ENCODE measurements at places on chromosomes 5 and 9. TPM values are rescaled to one million over a fixed set of nuclear protein-coding genes. Genes with fewer than 3 reads are reported as not detected.

The NANS gene
- 48.9 TPM for total RNA-seq

The ROPN1L gene
- total RNA-seq, result 0.66 TPM

The UHRF2 gene
- 40.6 TPM for total RNA-seq

The SGCD gene
- not detected for total RNA-seq

The NUTM2F gene
- not detected for total RNA-seq

The SLC9A3 gene
- 1.5 TPM for total RNA-seq

The DMRTA1 gene
- total RNA-seq, result not detected

DNA sequence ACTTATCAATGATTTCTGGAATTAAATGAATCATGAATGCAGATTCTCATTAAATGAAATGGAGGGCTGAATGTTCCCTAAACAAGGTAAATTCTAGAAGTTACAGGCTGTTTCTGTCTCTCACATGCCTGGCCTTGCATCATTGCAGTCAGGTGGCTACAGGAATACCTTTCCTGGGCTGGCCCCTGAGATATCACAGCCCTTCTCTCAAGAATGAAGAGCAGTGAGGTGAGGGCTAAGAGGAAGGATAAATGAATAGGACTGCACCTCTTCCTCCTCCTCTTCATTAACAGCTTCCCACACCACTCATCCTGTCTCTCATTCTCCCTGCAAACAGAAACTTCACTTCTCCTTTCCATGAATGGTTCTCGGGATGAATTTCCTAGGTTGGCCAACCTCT is 22.5 kb downstream of the ARHGEF28 start:
- no peaks in the 10 kb centered on the region for H3K36me3 ChIP-seq
- no peaks in the 10 kb centered on the region for H3K4me1 ChIP-seq
- H3K27ac ChIP-seq, result no peak overlapping the region
- no peak overlapping the region for H3K4me3 ChIP-seq
- H3K27me3 ChIP-seq, result no peaks in the 10 kb centered on the region
- DNase-seq, result no peak

- H3K27ac ChIP-seq, result no peak overlapping the region
- H3K36me3 ChIP-seq, result no peaks in the 10 kb centered on the region
- no peak for DNase-seq
Observed at GRCh38 chr9:16970321-16970720, 99.9 kb upstream of the BNC2 start.

DNA sequence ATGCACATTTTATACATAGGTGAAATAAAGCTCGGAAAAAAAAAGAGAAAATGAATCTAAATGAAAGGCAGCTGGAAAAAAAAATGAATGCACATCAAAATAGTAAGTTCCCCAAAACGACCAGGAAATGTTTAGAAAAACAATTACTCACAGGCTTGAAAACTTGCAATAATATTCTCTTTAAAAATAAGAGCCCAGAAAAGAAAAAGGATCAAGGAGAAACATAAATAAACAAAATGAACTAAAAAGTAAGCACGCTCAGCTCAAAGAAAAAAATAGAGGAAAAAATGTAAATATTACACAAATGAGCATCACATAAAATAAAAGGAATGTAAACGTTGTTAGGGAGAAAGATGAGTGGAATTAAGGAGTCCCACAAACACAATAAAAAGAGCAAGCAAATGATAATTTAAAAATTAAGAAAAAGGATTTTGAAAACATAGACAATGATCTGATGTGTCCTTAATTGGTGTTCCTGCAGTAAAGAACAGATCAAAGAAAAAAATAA is 54.2 kb downstream of the SLC27A6 start:
- no peak for DNase-seq
- no peaks in the 10 kb centered on the region for H3K4me1 ChIP-seq
- H3K27ac ChIP-seq, result no peak overlapping the region
- no peaks in the 10 kb centered on the region for H3K27me3 ChIP-seq

DNA sequence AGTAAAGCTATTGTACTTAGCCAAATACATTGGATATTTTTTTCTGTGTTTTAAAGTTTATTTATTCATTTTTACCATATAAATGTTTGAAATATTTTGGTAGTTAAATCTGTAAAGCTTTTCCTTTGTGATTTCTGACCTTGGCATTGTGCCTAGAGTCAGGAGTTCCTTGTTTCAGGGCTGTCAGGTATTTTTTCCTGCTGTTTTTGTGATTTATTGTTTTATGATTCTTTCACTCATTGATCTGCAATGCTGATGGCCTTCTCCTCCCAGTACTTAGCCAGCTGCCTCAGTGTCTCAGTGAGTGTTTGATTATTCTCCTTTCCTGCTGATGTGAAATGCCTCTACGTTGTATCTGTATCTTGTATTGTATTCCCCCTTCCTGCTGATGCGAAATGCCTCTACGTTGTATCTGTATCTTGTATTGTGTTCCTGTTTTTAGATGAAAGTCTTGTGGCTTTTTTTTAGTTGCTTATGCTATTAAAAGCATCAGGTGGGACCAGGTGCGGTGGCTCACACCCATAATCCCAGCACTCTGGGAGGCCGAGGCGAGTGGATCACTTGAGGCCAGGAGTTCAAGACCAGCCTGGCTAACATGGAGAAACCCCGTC is 61.0 kb downstream of the EHMT1 start:
- H3K4me1 ChIP-seq, result peaks cover 3% of the 10 kb centered on the region
- no peak overlapping the region for H3K4me3 ChIP-seq
- no peaks in the 10 kb centered on the region for H3K27me3 ChIP-seq
- no peak overlapping the region for H3K27ac ChIP-seq
- no peak for DNase-seq

DNA sequence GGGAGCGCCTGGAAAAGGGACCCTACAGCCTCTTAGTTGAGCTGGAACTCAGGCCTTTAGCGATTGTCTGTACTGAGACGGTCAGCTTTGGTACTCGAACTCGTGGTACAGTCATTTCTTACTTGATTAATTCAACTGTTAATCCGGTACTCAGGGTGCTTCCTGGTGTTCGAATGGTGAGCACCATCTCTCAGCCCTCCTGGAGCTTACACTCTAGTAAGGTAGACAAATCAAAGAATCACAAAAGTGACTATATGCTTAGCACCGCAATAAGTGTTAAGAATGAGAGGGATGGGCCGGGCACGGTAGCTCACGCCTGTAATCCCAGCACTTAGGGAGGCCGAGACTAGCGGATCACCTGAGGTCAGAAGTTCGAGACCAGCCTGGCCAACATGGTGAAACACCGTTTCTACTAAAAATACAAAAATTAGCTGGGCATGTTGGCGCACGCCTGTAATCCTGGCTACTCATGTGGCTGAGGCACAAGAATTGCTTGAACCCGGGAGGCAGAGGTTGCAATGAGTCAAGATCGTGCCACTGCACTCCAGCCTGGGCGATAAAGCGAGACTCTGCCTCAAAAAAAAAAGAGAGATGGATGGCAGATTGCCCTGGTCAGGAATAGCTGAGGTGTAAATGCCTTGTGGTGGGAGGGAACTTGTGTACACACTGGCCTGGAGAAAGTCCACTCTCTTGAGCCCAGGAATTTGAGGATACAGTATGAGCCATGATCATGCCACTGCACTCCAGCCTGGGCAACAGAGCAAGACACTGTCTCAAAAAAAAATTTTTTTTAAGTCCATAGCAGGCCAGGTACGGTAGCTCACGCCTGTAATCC is 981 bp downstream of the TCOF1 start:
- peak; percentile 7 for DNase-seq
- H3K27ac ChIP-seq, result peak overlapping the region; percentile 74
- H3K36me3 ChIP-seq, result peaks cover 39% of the 10 kb centered on the region
- peak overlapping the region; percentile 95 for H3K4me3 ChIP-seq
- peaks cover 3% of the 10 kb centered on the region for H3K4me1 ChIP-seq

DNA sequence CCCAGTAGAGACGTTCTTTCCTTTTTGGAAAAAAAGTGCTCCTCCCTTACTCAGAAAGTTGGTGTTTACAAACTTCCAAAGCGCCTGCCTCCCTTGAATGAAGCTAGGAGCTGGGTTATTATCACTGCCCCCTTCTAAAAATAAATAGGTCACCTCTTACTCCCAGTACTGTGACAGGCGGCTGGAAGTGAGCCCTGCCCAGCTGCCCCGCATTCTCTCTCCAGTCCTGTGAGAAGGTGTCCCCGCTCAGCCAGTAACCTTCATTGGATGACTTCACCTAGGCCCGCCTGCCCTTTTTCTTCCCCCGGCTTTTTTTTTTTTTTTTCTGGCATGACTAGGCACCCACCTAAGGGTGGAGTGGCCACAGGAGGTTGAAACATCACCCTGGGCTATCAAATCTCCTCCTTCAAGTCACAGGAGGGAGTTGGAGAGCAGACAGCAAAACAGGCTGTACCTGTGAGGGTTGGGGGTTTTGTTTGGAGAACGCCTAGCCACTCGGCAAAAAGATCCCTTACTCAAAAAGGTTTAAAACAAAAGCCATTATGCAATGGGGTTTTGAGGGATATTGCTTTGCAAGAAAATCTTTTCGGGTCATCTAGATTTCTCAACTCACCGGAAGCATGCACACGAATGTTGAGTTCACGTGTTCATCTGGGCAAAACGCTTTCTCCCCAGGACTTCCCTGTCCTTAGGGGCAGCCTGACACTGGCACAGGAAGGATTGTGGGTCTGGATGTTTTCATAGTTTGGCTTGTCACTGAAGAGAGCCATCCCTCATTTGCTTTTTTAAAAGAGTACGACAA is 43.3 kb upstream of the ZNF622 start:
- H3K27me3 ChIP-seq, result no peaks in the 10 kb centered on the region
- H3K4me1 ChIP-seq, result peaks cover 22% of the 10 kb centered on the region
- H3K27ac ChIP-seq, result peak overlapping the region; percentile 21
- H3K4me3 ChIP-seq, result peak overlapping the region; percentile 47

DNA sequence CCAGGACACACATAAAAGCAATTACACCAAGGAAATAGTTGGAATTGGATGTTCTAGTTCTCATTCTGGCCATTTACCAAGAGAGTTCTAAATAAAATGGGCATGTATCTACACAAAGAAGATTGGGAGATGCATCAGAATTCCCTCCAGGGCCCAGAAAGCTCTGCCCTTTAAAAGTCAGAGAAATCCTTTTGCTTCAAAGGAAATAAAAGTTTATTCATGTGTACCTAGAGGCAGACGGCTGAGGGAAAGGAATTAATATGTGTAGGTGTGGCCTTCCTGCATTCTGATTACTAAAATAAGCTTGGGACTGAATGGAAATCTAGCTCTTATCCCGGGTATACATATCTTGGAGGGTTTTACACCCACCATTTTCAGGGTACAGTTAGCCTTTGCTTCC is 719.4 kb downstream of the SEMA5A start:
- no peak overlapping the region for H3K4me3 ChIP-seq
- no peaks in the 10 kb centered on the region for H3K27me3 ChIP-seq
- H3K4me1 ChIP-seq, result no peaks in the 10 kb centered on the region
- H3K27ac ChIP-seq, result no peak overlapping the region
- DNase-seq, result no peak

- no peak overlapping the region for H3K4me3 ChIP-seq
- H3K27me3 ChIP-seq, result no peaks in the 10 kb centered on the region
- peaks cover 57% of the 10 kb centered on the region for H3K4me1 ChIP-seq
- peak; percentile 23 for DNase-seq
- no peaks in the 10 kb centered on the region for H3K36me3 ChIP-seq
- no peak overlapping the region for H3K27ac ChIP-seq
Observed at GRCh38 chr5:145943674-145944121, 7.3 kb downstream of the SH3RF2 start.

GRCh38 chr5:54001976-54002775 is 308.2 kb downstream of the ARL15 start:
- H3K4me1 ChIP-seq, result no peaks in the 10 kb centered on the region
- no peak overlapping the region for H3K4me3 ChIP-seq
- H3K27ac ChIP-seq, result no peak overlapping the region
- H3K36me3 ChIP-seq, result no peaks in the 10 kb centered on the region

- H3K4me3 ChIP-seq, result no peak overlapping the region
- no peak for DNase-seq
- peaks cover 59% of the 10 kb centered on the region for H3K36me3 ChIP-seq
Observed at GRCh38 chr9:131473198-131473885, 29.4 kb upstream of the POMT1 start.

GRCh38 chr5:16791036-16791705 is 144.9 kb downstream of the MYO10 start:
- peak; percentile 37 for DNase-seq
- no peaks in the 10 kb centered on the region for H3K36me3 ChIP-seq
- no peaks in the 10 kb centered on the region for H3K4me1 ChIP-seq
- no peak overlapping the region for H3K4me3 ChIP-seq

DNA sequence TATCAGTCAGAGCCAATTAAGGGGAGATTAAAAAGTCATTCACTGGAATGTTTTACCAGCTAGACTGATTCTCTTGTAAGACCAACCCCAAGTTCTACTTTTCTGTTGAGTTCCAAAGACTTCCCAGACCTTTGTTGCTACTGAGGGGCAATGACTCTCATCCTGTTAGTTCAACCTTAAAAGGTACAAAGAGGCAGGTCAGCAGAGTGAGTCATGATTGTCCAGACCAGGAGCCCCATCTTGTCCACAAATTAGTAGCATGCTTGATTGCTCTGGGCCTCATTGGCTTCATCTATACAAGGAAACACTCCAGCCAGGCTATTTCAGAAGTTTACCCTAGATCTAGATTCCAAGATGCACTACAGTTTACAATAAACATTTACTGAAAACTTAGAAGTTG is 79.9 kb upstream of the IL7R start:
- peaks cover 21% of the 10 kb centered on the region for H3K27me3 ChIP-seq
- no peak for DNase-seq
- no peaks in the 10 kb centered on the region for H3K4me1 ChIP-seq
- H3K36me3 ChIP-seq, result no peaks in the 10 kb centered on the region

DNA sequence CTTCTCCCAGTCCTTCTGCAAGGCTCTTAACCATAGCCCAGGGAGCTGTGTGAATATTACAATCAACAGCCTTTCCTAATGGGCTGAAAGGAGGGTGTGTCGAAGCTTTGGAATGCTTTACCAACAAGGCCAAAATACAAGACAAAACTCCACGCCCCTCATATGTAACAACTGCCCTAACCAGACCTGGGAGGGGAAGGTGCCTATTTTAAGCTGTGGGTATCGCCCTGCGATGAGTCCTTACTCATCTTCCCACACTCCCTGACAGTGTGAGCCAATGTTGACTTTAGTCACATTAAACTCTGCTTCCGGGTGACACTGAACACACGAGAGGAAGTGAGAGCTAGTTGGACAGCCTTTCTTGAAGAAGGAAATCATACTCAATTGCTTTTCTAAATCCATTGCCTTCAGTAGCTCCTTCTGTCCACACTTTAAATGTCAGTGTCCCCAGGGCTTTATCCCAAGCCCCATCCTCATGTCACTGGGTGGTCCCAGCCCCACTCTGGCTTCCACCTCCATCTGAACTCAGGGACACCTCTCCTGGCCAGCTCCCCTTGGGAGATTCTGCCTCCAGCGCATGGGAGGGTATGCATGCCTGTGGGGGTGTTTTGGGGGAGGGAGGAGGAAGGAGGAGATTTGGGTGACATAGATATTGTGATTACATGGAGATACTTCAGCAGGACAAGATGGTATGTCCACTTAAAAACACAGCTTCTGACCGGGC is 6.5 kb upstream of the TBC1D9B start:
- H3K27me3 ChIP-seq, result no peaks in the 10 kb centered on the region
- DNase-seq, result no peak
- peaks cover 6% of the 10 kb centered on the region for H3K4me1 ChIP-seq
- no peak overlapping the region for H3K4me3 ChIP-seq
- H3K27ac ChIP-seq, result no peak overlapping the region
